ENCODE measurements at places on chromosomes 4 and X.

DNA sequence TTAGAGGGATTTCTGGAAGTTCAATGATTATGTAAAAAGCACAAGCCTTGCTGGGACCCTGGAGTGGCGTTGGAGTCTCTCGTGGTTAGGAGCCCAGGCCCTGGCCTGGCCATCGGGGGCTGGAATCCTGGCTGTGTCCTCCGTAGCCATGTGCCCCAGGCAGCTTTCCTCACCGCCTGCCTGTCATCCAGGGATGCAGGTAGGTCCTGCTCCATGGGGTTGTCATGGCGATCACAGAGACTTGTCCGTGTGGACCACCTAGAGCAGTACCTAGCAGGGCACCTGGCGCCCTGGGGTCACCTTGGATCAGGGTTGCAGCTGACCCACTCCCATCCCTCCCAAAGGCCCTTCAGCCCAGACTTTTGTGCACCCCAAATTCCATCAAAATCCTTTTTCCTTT is 30.2 kb upstream of the WFS1 start:
- DNase-seq, result no peak

DNA sequence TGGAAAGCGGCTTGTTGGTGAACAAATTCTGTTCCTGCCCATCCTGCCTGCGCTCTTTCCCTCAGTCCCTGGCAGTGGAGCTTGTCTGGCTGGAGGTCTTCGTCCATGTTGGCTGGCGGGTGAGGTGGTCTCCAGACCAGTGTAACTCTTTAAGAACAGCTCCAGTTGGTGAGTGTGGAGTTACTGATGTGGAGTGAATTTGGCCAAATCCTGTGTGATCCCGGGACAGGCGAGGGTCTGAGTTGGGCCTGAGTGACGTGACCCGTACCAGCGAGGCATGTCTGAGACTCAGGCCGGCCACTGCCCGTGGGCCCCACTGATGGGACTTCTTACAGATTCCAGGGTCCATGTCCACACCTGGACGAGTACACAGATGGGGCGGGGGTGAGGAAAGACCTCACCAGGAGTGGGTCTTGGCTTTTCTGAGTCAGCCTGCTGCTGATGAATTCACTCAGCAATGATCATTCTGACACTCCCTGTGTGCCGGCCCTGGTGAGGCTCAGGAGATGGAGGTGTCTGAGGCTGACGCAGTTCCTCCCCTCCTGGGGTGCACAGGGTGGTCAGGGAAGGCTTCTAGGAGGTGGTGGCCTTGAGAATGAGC is 45.5 kb downstream of the PSAPL1 start:
- no peak for DNase-seq

GRCh38 chrX:584572-584971 is 46.0 kb upstream of the SHOX start:
- no peak for DNase-seq

DNA sequence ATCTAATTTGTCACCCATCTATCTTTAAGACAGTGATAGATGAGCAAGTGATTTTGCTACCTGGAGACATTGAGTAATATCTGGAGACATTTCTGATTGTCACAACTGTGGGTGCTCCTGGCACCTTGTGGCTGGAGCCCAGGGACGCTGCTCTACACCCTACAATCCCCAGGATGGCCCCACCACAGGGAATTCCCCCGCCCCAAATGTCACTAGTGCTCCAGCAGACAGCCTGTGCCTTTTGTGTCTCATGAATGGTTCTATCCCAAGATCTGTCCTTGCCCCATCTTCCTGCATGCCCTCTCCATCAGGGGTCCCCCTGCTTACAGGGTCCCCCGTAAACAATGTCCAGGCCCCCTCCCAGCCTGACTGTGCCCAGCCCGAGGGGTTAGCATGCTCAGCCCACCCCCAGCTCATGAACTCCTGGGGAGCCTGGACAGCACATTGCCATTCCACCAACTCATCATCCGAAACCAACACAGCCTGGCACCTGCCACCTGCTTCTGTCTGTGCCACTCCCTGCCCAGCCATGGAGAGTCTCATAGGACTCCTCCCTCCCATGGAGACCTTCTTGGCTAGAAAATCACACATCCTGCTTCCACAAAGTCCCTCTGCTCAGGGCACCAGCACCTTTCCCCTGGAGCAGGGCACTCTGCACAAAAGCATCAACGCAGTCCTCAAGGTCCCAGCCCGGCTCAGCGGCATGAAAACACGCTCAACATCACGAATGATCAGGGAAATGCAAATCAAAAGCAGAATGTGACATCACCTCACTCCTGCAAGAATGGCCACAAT is 5.7 kb downstream of the P2RY8 start:
- DNase-seq, result no peak

- no peak for DNase-seq
Measured at GRCh38 chr4:152693871-152694270, 14.1 kb upstream of the TMEM154 start.

DNA sequence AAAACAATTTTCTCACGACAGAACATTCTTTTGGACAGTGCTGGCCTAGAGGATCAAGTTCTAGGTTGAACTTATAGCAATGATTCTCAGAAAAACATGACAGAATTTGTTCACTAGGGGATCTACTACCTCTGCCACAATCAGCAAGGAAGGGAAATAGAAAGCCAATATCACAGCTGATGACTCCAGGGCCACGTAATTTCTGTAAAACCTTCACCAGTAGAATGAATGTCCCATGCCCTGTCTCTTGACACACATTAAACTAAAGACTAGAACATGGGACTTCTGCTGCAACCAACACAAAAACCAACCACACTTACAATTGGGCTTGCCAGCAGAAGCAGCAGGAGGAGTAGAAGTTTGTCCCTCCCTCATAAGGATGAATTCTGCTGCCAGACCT is 86.0 kb upstream of the NPFFR2 start:
- no peak for DNase-seq

- DNase-seq, result no peak
Measured at GRCh38 chrX:120568035-120568434, 7.3 kb upstream of the CUL4B start.

DNA sequence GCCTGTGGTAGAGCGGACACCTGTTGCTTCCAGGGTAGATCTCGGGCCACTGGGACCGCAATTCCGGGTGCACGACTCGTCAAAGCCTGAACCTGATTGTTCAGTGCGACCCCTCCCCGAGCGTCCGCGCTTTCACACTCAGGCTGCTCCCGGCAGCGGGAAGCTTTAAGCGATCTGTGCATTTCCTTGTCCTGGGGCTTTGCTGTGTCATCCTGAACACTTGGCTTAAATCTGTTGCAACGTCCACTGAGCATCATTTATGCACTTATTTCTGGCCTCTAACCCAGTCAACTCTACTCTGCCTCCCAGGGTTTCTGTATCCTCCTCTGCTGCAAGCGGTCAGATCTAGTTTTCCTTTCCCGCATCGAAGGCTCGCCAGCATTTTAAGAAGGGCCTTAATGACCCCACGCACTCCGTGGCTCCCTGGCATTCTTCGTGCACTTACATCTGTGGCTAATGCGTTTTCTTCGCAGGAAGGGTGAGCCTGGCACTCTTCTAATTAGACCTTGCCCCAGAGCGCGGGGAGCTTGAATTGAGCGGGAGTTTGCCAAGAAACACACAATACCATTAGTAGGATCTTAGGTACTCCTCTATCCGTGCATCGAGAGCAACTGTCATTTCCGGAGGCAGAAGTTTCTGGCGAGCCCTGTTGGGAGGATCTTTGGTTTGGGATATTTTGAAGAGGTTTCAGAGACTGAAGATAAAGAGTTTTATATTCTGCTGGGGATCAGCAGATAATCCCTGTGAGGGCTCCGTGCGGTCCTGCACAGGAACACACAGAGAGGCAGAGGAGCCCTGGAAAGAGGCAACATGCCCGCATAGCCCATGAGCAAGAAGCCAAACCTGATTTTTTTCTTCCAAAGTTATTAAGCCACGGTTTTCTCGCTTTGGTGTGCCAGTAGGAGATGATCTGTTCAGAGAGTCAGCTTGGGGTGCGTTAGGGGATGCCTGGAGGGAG is 654 bp upstream of the DDIT4L start:
- DNase-seq, result peak; percentile 40

- no peak for DNase-seq
Measured at GRCh38 chr4:53500546-53500945, 90.7 kb downstream of the LNX1 start.

- DNase-seq, result no peak
Measured at GRCh38 chr4:55903577-55903976, 45.2 kb upstream of the CEP135 start.

DNA sequence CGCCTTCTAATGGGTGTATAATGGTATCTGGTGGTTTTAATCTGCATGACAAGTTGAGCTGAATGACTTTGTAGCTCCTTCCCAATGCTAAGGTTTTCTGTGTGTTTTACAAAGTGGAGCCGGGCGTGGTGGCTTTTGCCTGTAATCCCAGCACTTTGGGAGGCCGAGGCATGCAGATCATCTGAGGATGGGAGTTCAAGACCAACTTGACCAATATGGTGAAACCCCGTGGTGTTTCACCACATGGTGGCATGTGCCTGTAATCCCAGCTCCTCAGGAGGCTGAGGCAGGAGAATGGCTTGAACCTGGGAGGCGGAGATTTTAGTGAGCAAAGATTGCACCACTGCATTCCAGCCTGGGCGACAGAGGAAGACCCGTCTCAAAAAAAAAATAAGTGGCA is 28.9 kb downstream of the ARFIP1 start:
- DNase-seq, result no peak

DNA sequence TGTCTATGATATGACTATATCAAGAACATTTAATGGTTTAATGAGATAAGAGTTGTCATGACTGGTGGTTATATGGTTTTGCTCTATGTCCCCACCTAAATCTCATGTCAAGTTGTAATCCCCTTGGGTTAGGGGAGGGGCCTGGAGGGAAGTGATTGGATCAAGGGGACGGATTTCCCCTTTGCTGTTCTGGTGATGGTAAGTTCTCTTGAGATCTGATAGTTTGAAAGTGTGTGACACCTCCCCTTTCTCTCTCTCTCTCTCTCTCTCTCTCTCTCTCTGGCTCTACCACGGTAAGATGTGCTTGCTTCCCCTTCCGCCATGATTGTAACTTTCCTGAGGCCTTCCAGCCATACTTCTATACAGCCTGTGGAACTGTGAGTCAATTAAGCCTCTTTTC is 803.4 kb downstream of the TRIML1 start:
- DNase-seq, result no peak

DNA sequence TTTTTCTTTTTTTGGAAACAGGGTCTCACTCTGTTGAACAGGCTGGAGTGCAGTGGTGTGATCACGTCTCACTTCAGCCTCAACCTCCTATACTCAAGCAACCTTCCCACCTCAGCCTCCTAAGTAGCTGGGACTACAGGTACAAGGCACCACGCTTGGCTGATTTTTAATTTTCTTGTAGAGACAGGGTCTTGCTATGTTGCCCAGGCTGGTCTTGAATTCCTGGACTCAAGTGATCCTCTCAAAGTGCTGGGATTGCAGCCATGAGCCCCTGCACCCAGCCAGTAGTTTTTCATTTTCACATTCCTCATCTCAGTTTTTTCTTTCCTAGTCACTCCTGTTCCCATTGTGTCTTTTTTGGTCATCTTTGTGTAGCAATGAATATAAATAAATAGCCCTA is 11.1 kb downstream of the USO1 start:
- no peak for DNase-seq

GRCh38 chr4:8871417-8872401 is at the start of gene HMX1:
TSS of gene HMX1 (minus strand) at chr4:8871839. CDS start at chr4:8871614, 225 bp downstream.
- peak; percentile 36 for DNase-seq

DNA sequence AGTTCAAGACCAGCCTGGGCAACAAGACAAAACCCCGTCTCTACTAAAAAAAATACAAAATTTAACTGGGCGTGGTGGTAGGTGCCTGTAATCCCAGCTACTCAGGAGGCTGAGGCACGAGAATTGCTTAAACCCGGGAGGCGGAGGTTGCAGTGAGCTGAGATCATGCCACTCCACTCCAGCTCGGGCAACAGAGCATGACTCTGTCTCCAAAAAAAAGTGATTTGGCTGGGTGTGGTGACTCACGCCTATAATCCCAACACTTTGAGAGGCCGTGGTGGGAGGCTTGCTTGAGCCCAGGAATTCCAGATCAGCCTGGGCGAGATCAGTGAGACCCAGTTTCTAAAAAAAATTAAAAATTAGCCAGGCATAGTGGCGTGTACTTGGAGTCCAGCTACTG is 4.1 kb downstream of the OPHN1 start:
- peak; percentile 23 for DNase-seq

DNA sequence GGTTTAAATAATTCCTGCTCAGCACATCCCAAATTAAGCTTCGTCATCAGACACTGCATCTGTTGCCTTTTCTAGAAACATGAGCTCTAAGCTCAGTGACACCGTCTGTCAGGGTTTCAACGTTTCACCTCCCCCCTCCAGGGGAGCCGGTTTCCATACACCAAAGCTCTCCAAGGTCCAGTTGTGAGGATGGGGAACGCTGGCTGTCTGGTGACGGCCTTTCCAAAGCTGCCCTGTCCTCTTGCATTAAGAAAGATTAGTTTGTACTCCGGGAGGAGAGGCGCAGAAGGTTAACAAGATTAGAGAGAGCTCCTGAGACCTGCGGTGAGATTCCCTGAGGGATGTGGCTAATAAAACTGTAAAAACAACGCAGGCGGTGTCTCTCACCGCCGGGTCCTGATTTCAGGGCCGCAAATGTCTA is 43.2 kb downstream of the ASMT start:
- DNase-seq, result no peak

DNA sequence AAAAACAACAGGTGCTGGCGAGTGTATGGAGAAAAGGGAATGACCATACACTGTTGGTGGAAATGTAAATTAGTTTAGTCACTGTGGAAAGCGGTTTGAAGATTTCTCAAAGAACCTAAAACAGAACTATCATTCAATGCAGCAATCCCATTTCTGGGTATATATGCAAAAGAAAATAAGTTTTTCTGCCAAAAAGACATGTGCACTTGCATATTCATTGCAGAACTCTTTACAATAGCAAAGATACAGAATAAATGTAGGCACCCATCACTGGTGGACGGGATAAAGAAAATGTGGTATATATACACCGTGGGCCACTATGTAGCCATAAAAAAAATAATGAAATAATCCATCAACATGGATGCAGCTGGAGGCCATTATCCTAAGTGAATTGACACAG is 105.1 kb upstream of the FSTL5 start:
- DNase-seq, result no peak

- DNase-seq, result no peak
Measured at GRCh38 chrX:4379071-4379470, 665.6 kb upstream of the PRKX start.

- DNase-seq, result peak; percentile 1
Measured at GRCh38 chr4:168248176-168248710, 70.3 kb downstream of the DDX60 start.

GRCh38 chr4:14167876-14168510 is 540.5 kb upstream of the BOD1L1 start:
- no peak for DNase-seq
